Activated naive CD8-positive, alpha-beta T cell treated with anti-CD3 and anti-CD28 coated beads for 36 hours (primary cell): ENCODE measurements at places on chromosomes 5 and 9. TPM values are rescaled to one million over a fixed set of nuclear protein-coding genes. Genes with fewer than 3 reads are reported as not detected.

The MEIKIN gene
- total RNA-seq = not detected

GRCh38 chr5:43648499-43649124 lies 45.6 kb downstream of the NNT start:
- DNase-seq = no peak

- peak; percentile 41 for DNase-seq
Measured at GRCh38 chr9:5851445-5851844, 18.5 kb upstream of the ERMP1 start.

DNA sequence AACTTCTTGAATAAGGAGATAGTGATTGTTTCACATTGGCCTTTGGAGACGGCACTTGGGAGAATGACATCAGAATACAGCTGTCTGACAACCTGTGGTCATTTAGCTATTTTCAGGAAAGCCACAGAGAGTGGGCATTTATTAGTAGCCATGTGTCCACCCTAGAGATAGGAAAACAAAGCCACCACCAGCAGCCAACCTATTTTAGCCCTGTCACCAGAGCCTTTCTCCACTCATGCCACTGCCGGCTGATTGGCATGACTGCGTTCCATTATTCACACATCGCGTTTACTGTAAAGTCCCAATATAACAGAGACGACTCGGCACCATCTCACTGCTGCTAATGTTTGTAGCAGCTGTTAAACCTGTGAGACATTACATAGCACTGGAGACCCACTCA lies 330.1 kb downstream of the NDUFS4 start:
- DNase-seq = no peak

The PTGDS gene
- total RNA-seq = not detected

The MLANA gene
- total RNA-seq = not detected

The SLC6A3 gene
- total RNA-seq = not detected

- no peak for DNase-seq
Measured at GRCh38 chr9:1057910-1058309, 7.8 kb downstream of the DMRT2 start.

- no peak for DNase-seq
Measured at GRCh38 chr5:105773241-105773640, 1897.5 kb downstream of the EFNA5 start.

The CMYA5 gene
- 0.16 TPM for total RNA-seq

The NRG2 gene
- 0.10 TPM for total RNA-seq

- DNase-seq = no peak
Measured at GRCh38 chr9:121989010-121989409, 104.1 kb downstream of the TTLL11 start.

- DNase-seq = no peak
Measured at GRCh38 chr9:137303893-137304382, 1.9 kb upstream of the NRARP start.

- DNase-seq = no peak
Measured at GRCh38 chr9:25709941-25710340, 31.7 kb upstream of the TUSC1 start.

DNA sequence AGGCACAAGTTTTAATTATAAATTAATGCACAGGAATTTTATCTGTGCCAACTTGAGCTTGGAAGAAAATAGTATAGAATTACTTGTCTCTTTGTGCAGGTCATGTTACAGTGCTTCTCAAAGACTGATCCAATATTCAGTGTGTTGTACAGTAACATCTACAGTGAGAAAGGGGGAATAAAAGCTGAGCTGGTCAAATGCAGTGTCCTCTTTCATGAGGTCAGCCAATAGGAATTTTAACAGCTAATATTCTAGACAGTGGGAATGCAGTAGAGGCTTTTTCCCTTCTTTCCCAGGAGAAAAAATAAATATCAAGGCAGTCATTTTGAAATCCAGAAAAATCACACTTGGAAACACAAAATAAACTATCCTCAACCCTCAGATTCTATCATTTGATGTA lies 95.7 kb upstream of the ITGA1 start:
- DNase-seq = no peak

DNA sequence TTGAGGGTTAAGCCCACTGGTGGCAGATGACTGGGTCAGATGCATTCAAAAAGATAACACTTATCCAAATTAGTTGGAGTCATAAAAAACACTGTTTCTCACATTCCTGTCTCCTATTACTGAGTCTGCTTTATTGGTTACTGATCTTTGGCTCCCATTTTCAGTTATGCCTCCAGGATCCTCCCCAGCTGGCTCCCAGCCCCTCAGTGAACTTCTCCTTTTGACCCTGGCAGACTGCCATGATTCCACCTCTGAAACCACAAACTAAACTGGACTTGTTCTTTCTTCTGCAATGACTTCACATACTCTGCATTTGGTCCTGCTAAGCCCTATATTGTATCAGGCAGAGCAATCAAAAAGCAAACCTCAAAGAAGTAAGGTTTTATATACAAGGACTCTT lies 860.8 kb upstream of the DMAC1 start:
- no peak for DNase-seq

DNA sequence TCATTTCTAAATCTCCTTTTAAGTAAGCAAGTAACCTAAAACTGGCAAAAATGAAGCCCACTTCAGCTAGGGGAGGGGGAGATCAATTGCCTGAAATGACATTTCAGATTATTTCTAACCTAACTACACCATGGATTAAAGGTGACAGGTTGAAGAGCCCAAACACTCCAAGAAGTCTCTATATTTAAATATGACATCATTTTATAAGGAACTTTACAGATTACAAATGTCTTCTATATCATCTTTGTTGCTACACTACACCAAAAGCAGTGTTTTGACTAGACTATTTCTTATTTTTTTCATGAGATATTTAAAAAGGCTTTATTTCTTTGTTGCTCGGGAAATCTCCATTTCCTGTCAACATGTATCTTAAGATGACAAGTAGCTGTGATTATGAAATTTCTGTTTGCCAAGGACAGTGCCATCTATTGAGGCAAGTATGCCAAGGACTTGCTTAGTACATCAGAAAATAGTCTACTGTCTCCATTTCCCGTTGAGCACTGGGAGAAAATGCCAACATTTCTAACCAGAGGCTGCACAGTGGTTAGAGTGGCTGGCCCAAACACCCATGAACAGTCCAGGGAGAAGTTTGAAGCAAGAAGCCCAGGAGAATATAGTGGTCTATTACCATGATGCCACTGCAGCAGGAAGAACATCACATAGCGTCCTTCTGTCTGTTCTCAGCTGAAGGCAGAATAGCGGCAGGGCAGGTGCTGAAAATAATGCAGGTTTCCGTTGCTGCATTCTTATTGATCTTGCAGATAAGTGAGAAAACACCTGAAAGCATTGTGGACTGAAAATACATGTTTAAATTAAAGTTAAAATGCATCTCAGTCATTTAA lies 93.4 kb upstream of the ITGA2 start:
- DNase-seq = no peak

DNA sequence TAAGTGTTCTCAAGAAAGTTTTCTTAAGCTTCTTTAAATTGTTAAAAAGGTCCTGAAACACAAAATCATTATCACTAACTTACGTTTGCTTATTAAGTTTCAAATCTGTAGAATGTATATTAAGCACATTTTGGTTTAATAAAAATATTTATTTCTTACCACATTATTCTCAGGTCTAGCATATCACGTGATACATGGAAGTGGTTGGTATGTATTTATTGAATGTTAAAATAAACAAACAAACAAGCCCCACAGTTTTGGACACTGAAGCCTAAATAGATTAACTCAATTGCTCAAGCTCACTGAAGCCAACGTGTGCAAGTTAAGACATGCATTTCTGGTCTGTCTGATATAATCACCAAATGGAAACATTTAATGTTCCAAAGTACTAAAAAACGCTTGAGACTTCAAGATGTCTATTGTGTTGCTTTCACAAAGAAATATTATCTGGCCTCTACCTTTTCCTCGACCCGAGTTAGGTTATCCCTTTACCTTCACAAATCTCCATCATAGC lies 1136.9 kb downstream of the TAF11L14 start:
- no peak for DNase-seq

The ABITRAM gene
- 12.5 TPM for total RNA-seq

DNA sequence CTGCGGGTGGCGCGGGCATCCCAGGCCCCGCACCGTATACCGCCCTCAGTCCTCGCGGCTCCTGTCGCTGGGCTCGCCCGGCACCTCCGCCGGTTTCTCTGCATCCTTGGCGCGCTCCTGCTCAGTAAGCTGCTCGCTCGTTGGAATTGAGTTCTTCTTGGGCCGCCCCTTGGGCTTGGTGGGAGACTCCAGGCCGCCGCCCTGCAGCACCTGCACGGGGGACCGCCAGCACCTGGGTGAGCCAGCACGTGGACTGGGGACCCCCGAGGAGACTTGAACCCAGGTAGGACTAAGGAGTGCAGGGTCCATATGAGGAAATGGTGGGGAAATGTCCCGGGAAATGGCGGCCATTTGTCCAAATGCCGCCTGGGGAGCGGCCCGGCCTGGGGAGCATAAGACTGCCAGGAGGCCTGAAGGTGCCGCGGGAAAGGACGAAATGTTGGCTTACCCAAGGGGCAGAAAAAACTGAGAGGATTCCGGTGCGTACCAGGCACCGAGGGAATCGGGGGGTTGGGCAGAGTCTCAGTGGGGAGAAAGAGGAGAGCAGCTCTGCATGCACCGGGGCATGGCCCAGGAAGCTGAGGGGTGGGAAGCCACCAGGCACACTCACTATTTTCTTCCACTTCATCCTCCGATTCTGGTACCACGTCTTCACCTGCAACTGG lies 2.9 kb downstream of the BARX1 start:
- DNase-seq = no peak

DNA sequence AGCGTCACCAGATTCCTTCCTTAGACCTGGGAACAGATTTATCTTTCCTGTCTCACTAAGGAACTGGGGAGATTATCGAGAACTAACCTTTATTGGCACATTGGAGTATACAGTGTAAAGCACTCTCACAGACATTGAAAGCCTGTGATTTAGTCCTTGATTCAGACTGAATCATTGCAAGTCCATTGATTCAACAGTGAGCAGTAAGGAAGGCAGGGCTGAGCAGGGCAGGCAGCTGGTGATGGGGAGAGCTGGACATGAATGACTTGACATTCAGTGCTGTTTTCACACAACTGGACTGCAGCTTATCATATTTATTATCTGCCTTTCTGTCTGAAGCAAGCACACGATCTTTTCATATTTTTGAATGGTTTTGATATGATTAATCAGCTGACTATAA lies 16.2 kb downstream of the ISOC1 start:
- no peak for DNase-seq

DNA sequence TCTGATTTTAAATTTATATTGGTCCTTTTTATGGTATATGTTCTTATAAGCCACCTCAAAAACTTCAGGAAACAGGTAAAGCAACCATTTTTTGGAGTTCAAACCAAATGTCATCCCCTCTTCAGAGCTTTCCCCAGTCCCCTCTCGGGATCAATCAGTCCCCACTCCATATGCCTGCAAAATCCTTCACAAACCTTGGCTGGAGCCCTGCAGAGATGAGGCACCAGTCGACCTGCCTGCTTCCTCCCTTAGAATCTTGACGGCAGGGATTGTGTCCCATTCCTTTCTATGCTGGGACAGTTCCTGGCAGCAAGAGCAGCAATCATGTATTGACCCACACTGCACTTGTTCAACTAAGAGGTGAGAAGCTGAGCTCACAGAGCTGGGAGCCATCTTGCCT lies 22.6 kb downstream of the B4GALT1 start:
- DNase-seq = no peak

DNA sequence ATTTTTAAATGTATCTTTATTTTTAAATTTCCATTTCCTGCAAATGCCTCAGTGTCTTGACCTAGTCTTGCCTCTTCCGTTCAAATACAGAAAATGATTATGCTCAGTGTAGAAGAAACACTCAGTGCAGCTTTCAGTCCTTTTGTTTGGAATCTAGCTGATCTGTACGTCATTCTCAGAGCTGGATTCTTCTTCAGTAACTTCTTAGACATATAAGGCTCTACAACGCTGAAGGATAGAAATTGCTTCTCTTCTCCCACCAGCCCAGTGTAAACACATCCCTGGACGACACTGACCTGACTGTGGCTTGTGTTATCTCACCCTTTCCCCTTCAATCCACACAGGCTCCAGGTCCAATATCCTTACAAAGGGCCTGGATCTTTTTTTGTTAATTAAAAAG lies 3.2 kb upstream of the ALDH1B1 start:
- DNase-seq = no peak

DNA sequence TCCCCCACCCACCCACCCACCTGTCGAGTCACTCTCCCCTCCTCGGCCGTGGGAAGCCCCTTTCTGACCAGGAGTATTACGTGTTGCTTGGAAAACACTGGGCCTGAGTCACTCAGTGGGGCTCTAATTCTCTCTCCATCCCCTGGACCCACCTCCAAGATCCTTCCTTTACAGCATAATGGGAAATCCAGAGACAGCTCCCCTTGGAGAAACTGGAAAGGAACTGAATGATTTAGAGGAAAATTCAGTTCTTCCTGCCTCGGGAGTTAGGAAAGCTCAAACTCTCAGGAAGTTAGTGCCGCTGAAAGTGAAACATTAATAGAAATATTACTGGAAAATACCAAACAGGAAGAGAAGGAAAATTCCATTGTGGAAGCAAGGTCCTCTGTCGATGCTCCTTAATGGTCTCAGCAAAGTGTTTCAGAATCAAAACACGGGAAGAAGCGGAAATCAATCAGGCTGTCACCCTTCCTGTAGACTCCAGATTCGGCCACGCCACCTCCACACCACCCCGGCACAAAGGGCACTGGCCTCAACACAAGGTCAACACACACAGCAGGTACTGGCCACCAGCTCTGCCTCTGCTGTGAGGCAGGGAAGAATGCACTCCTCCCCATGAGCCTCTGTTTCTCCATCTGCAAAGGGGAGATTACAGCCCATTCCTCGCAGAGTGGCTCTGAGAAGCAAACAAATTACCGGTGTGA lies 9.6 kb downstream of the SHB start:
- DNase-seq = no peak

The CDKN2B-AS1 gene
- not detected for total RNA-seq

DNA sequence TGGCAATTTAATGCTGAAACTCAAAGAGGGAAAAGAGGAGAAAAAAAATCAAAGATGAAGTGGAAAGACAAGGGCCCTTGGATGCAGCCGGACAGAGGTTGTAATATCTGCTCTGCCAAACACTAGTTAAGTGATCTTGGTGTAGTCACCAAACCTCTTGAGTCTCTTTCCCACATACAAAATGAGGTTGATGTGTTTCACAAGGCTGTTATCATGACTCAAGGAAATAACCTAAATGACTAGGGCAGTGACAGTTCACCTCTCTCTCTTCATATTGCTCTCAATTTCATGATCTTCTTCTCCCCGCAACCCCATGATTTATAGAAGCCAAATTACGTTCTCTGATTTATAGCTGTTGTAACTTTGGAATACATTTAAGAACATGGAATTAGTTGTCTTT lies 44.9 kb downstream of the PIK3R1 start:
- no peak for DNase-seq

GRCh38 chr9:131477816-131478419 lies 24.8 kb upstream of the POMT1 start:
- no peak for DNase-seq

DNA sequence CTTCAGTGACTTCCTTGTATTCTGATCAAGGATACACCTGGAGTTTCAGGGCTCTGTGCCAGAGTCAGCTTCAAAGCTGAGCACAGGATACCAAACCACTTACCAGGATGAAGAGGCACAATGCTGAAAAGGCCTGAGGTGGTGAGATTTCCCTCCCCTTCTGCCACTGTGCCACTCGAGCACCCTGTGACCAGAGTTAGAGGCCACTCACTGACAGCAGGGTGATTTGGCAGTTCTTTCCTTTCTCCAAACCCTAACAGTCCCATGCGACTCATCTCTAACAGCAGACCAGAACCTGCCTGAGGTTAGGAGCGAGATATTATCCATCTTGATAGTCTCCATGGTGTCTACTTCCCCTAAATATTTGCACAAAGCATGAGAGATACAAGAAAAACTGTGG lies 1.8 kb downstream of the PLGRKT start:
- no peak for DNase-seq

The GMCL2 gene
- total RNA-seq = not detected

GRCh38 chr5:100872408-100873190 lies 30.5 kb downstream of the ST8SIA4 start:
- DNase-seq = peak; percentile 7

- DNase-seq = no peak
Measured at GRCh38 chr9:118643118-118643517, 726.1 kb downstream of the BRINP1 start.
